ENCODE measurements at places on chromosomes 12 and 14.

DNA sequence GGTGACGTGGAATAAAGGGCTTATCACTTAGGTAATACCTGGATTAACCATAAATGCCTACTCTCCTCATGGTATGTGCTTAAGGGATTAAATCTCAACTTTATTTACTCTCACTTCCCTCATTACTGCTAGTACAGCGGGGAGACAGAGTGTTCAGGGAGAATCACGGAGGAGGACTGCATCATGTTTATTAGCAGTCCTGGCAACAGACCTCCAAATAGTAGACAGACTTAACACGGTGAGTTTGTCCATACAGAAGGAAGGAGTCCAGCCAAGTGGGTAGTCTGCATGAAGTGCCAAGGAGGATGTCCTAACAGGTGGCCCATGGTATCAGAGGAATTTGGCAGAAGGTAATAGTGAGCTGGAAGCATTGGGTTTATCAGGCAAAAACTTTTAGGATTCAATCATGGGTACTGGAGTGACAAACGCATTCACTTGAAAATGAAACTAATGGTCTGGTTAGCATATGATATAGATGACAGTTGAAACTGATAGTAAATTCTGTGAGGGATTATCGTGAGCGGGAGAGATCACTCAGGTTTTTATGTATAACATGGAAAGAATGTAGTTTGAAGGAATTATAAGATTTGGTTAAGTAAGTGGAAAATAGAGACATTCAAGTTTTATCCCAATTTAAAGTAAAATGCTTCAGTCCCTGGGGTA is 471.8 kb downstream of the TMEM117 start:
- no peak for DNase-seq

DNA sequence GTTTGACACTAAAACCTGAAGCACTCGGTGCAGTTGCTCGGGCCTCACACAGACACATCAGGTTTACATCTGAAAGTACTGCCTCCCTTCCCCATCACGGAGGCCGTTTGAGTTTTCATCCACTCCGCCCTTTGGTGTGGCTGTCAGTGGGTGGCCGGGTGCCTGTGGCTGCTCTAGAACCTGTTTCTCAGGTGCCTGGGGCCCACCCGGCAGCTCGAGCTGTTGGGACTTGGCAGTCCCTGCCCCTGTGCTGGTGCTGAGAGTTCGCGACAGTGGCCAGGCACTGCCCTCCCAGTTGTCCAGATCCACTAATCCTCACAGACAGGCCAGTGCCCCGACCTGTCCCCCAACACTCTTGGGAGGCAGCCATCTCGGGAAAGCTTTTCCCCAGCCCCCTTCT is 22.4 kb downstream of the XRCC3 start:
- DNase-seq: no peak

- no peak for DNase-seq
Measured at GRCh38 chr12:79252358-79253075, 387.9 kb downstream of the SYT1 start.

- peak; percentile 65 for DNase-seq
Measured at GRCh38 chr14:32657081-32657480, 281.6 kb upstream of the NPAS3 start.

DNA sequence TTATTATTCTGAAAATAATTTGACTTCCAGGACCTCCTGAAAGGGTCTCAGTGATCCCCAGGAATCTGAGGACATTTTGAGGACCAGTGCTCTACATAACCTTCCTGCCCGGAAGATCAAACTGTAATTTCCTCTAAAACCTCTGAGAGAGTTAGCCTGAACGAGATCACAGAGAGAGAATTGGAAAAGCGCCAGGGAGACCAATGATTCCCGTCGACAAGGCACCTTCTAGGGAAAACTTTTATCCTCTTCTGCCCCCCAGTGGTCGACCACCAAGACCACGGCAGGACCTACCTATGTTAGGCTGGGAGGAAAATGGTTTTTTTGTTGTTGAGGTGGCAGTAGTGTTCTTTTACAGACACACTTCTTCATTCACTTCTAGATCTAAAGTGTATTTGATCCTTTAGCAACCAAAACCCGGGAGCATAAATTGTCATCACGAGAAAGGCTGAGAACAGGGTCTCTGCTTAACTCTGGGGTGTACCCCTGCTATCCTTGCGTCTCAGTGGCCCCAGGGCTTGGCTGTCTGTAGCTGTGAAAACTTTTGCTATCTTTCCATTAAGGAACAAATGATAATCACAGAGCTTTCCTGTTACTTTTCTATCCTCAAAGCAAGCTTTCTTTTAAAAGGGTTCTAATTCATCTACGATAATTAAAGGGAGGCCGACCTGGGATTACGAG is 62.9 kb upstream of the NID2 start:
- no peak for DNase-seq

- no peak for DNase-seq
Measured at GRCh38 chr14:93056166-93056839, 59.4 kb downstream of the ITPK1 start.

DNA sequence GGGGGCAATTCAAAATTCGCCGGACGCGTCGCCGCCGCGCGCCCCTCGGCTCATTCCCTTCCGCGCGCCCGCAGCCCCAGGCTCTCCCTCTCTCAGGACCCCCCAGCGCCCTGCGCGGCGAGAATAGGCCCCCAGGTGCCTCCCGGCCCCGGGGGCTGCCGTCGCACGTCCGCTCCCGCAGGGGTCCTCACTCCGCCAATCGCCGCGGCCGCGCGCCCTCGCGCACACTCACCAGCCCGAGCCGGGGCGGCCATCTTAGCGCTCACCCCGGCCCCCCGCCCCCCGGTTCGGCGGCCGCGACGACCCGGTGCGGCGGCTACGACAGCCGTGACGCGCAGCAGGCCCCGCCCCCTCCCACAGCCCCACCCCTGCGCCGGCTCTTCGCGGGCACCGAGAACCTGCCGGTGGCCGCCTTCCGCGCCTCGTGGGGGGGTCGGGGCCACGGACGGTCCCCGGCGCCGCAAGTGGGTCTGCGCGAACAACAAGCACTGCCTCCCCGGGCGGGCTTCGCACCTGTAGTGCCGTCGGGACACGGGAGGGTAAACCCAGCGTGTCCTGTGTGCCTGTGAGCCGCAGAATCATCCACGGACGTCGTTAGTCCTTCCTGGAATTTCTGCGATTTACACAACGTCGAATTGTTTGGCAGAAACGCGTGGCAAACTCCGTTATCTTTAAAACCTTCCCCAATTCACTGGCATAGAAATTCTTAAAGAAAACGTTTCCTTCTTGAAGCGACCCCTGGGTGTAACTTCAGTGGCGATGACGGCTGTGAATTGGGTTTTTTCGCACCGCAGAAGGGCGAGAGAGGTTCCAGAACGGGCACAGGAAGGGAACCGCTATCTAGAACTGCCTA is 2.5 kb downstream of the USP44 start:
- DNase-seq: no peak

- DNase-seq: no peak
Measured at GRCh38 chr12:41606468-41607445, 418.6 kb downstream of the PDZRN4 start.

- no peak for DNase-seq
Measured at GRCh38 chr14:105315211-105315721, 718 bp downstream of the PACS2 start.

DNA sequence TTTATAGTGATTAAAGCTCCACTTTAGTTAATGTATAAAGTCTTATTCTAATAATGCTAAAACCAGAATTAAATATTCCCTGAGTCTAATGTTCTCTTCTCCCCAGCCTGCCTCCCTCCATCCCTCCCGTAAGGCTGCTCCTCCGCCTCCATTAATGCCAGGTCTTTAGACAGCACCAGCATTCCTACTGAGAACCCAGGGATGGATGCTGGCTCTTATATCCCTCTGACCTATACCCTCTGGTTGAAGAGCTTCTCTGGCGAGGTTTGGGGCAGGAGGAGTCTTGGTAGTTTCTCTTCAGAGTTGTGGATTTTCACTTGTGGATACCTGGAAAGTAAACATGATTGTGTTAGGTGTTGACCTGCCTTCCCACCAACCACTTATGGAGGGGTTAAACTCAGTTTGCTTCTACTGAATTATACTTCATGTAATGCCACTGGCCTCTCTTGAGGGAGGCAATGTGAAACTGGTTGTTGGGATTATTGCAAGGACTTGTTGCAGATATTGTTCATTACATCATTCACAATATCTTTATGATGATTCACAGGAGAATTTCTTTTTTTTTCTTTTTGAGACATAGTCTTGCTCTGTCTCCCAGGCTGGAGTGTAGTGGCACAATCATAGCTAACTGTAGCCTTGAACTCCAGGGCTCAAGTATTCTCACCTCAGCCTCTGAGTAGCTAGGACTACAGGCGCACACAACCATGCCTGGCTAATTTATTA is 11.1 kb upstream of the SMAGP start:
- peak; percentile 46 for DNase-seq

- no peak for DNase-seq
Measured at GRCh38 chr14:99287269-99287942, 15.4 kb upstream of the BCL11B start.

DNA sequence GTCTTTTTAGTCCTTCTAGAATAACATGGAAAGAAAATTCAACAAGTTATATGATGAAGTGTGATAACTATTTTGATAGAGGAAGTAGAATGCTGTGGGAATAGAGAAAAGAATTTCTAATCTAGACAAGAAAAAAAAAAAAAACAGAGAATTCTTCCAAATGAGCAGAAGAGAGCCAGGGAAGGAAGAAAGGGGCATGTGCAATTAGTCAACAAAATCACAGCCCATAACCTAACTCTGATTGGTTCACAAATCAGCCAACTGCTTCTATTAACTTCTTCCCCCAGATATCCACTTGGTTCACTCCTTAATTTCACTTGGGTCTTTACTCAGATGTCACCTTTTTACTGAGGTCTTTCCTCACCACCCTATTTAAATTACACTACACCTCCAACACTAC is 69.5 kb downstream of the BTG1 start:
- no peak for DNase-seq

DNA sequence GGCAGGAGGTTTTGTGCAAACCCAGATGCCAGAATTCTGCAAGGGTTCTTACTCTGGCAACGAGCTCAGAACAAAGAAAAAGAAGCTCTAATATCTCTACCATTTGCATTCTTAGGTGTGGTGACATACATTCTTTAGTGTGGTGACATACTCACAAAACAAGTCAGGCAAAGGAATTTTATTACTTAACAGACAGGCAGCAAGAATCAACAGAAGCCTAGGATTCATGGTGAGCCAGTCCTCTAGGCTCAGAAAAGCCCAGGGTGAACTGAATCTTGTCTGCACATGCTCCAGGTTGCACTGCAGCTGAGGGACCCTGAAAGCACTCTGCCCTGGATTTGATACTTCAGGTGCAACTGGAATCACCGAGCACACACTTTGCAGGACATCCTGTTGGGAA is 122.4 kb upstream of the PTPRQ start:
- DNase-seq: peak; percentile 30

DNA sequence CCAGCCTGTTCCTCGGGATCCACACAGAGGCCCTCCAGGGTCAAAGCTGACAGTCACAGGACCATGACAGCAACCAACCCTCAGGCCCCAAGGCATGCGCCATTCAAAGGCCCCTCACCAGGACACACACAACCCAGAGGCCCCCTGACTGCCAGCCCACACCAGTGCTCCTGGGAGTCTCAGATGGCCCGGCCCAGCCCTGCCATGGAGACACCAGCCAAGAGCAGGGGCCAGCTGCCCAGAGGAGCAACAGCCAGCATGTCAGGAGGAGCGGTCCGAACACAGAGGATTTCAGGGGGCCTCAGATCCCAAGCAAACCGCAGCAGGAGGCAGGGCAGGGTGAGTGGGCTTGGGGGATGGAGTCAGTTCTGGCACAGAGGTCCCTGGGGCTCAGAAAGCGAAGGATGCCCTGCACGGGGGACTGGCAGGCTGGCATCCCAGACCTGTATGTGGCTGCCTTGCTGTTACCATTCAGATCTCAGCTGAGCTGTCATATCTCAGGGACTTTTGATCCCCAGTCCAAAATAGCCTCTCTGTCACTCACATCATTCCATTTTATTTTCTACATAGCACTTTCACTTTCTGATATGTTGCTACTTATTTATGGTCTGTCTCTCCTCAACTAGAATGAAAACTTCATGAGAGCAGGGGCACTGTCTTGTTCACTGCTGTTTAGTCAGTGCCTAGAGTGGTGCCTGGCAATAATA is 4.8 kb downstream of the TMEM229B start:
- DNase-seq: no peak

- no peak for DNase-seq
Measured at GRCh38 chr12:27973487-27973890, 956 bp upstream of the PTHLH start.

GRCh38 chr12:108597559-108598471 is at the start of gene TMEM119:
TMEM119 (minus strand) TSS chr12:108598084; CDS start chr12:108592383, 5,701 bp downstream.
- DNase-seq: no peak

GRCh38 chr12:124326871-124327270 is 32.0 kb downstream of the RFLNA start:
- DNase-seq: no peak
